ENCODE measurements at places on chromosomes 7 and 10. TPM values are rescaled to one million over a fixed set of nuclear protein-coding genes. Genes with fewer than 3 reads are reported as not detected.
A peak's percentile ranks its signal among the peaks of the same experiment; 100 is the strongest.

MRLN gene
- 0.38 TPM for total RNA-seq

SMKR1 gene
- not detected for total RNA-seq

GRID2IP gene
- total RNA-seq: not detected

PKD2L1 gene
- not detected for total RNA-seq

MARVELD1 gene
- 96.8 TPM for total RNA-seq

PAX4 gene
- total RNA-seq: not detected

AKR1D1 gene
- total RNA-seq: not detected

SYT15 gene
- total RNA-seq: 5.9 TPM

PLAC9 gene
- total RNA-seq: 62.4 TPM

DNA sequence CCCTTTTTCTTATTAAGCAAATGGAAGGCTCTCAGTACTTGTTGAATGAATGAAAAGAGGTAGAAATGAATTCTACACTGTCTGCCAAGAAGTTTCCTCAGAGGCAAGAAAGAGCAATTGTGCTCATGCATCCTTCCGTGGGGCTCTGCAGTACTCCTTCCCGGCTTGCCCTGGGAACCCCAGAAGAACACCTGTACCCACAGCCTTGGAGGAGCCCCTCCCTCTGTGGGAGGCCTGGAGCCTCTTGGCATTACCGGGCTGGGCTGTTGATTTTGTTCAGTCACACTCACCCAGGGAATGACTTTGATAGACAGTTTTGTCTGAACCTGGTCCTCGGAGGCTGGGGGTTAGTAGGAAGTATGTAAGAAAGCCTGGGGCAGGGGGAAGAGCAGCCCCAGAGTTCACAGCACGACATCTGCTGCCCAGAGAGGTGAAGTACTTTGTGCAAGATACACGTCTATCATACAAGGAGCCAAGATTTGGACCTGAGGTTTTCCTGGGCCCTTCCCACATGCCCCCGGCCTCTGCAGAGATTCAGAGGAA lies 134.8 kb upstream of the GDF10 start:
- no peak for DNase-seq

DNA sequence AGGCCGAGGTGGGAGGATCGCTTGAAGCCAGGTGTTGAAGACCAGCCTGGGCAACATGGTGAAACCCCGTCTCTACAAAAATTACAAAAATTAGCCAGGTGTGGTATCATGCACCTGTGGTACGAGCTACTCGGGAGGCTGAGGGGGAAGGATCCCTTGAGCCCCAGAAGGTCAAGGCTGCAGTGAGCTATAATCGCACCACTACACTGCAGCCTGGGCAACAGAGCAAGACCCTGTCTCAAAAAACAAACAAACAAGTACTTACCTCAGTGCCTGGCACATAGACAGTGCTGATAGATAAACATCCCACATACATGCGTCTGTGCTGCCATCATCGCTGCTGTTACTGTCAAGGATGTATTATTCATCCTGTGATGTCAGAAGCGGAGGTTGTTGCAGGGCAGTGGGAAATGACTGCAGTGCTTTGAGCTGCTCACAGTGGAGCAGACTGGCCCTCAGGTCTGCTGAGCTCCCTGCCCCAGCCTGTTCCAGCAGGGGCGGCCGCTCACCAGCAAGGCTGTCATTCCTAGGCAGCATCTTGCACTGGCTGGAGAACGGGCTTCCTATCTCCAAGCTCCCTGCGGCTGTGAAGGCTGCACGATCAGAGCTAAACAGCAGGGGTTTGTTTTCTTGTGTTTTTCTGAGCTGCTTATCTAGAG lies 18.6 kb downstream of the FOXK1 start:
- DNase-seq: no peak

GRCh38 chr10:30751678-30752331 lies 122.3 kb upstream of the LYZL2 start:
- peak; percentile 93 for DNase-seq

- DNase-seq: no peak
These were observed 228.1 kb downstream of the TFEC start for GRCh38 chr7:115802415-115802814.

- DNase-seq: no peak
These were observed 28.4 kb upstream of the FKBP9 start for GRCh38 chr7:32928785-32929298.

GRCh38 chr7:77893813-77894212 lies 95.2 kb downstream of the PHTF2 start:
- DNase-seq: no peak

DNA sequence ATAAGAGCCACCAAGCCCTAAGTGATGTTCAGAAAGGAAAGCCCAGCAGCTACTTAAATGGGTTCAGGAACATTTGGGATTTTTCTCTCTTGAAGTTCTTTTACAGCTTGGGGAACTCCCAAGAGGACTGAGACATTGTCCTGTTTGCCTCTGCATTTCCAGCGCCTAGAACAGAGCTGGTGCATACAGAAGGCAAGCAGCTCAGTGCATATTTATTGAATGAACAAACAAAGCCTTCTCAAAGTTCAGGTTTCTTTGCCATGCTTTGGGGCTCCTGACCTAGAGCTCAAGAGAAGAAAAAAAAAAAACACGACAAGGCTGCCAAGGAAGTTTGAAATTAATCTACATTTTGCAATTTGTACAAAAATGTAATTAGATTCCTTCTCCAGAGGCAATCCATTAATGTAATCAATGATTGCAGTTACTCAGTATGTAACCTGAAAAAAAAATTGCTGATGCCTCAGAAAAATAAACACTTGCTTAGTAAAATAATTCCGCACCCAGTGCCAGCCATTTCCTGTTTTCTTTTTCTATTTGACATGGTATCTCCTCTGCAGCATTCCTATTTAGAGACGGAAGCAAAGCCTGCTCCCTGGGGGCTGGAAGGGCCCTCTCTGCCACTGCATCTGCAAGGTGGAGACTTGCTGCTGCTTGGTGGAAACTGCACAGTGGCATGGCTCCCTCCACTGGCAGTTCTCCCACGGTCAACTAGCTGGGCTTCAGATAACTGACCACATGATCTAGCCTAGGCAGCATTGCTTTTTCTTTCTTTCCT lies 157.3 kb downstream of the TMEM178B start:
- no peak for DNase-seq

DNA sequence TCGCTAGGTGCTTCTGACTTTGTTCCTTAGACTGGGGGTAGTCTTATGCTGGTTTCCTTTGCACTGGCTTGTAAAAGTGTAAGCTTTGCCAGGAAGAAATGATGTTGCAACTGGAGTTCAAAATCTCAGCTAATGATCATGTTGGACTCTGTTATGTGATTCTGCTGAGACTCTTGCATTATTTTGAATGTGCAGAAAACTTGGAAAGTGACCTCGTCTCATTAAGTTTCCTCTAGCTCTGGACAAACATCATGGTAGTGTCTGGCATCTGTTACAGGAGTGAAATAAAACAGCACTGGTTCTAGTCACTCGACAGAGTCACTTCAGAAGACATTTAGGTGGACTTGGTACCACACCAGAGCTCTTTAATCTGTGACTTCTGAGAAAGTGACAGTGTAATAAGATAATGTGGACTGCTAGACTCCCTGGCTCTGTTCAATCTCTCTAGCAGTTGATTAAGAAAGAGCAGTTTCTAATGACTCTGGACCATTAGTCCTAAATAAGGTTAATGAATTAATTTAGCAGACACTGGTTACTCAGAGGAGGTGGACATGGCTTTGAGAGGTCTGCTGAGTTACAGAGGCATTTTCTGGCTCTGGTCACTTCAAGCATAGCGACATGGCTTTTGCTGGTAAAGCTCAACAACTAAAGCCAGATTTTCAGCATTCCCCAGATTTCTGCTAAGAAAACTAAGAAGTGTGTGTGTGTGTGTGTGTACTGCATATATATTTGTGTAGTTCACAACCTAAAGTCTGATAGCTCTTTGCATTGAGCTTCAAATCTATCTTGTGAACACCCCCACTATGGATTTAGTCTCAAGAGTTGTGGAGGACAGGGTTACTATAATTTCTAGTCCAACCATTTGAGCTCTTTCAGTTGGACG lies 2.0 kb downstream of the NRP1 start:
- no peak for DNase-seq

- no peak for DNase-seq
These were observed 87.0 kb downstream of the PTPRN2 start for GRCh38 chr7:158500651-158501052.

DNA sequence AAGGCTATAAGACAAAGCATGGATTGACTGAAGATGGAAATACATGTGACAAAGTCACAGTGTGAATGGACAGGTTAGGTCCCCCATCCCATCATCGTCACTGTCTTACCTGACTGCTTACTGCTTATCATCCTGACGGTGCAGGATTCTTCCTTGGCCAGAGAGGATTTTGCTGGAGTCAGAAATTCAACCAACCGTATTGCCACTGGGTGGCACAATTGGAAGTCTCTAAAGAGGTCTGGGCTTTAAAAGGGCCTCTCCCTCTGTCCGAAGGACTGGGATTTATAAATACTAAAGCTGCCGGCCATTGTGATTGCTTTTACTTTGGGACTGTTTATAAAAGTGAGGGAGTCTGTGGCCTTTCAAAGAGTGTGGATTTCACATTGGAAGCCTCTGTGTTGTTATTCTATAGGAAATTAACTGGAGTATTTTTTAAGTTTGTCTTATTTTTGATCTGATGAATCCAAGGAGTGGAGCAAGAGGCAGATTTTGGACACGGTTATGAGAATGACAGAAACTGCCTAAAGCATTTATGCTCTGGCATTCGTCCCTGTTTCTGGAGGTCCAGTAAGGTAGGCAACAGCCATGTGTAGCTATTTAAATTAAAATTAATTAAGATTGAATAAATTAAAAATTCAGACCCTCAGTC lies 113.3 kb upstream of the CREB5 start:
- DNase-seq: no peak

GRCh38 chr7:81688622-81689411 lies 81.0 kb downstream of the HGF start:
- DNase-seq: no peak

- DNase-seq: peak; percentile 90
These were observed 7.6 kb upstream of the ORAI2 start for GRCh38 chr7:102425639-102426267.

DNA sequence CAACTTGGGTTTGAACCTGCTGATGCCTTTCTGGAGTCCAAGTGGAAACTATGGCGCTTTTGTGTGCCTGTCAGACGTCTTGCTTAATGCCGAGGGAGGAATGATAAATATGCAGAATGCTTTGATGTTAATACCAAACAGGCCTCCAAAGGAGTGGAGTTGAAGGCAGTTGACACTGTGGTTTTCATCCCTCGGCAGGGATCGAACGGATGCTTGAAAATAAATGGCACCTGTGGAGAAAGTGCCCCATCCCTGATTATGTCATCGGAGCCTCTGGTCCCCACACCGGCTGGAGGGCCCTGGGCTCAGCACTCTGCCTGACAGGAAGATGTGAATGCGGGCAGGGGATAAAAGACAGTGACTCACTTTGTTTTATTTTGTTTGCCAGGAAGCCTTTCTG lies 148.7 kb upstream of the GPR26 start:
- DNase-seq: no peak

- no peak for DNase-seq
These were observed 32.2 kb upstream of the AQP1 start for GRCh38 chr7:30879139-30880124.

- DNase-seq: no peak
These were observed 124.7 kb downstream of the GRM3 start for GRCh38 chr7:86768394-86768793.

DNA sequence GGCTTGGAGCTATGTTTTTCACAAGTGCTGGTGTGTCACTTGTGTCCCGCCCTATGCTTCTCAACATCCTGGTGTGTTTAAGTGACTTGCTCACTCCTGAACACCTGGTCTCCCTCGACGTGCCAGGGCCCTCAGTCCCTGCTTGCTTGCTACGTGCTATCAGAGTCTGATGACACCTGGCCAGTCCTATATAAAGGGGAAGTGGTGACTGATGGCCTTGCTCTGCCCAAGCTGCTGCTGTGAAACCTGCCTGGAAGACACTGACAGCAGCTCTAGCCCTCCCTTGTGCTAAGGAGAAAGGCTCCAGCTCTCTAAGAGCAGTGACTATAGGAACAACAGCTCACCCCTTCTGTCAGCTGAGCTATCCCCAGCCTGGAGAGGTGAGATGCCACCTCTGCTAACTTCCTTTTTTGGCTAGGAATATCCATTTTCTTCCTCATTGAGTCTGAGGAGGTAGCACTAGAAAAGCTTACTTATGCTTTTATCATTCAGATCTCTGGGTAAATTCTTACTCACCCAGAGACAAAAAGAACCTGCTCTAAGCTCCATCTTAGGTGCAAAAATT lies 77.2 kb upstream of the PLXNA4 start:
- DNase-seq: no peak

GRCh38 chr7:36288501-36288900 lies 101.2 kb upstream of the ANLN start:
- DNase-seq: no peak

DNA sequence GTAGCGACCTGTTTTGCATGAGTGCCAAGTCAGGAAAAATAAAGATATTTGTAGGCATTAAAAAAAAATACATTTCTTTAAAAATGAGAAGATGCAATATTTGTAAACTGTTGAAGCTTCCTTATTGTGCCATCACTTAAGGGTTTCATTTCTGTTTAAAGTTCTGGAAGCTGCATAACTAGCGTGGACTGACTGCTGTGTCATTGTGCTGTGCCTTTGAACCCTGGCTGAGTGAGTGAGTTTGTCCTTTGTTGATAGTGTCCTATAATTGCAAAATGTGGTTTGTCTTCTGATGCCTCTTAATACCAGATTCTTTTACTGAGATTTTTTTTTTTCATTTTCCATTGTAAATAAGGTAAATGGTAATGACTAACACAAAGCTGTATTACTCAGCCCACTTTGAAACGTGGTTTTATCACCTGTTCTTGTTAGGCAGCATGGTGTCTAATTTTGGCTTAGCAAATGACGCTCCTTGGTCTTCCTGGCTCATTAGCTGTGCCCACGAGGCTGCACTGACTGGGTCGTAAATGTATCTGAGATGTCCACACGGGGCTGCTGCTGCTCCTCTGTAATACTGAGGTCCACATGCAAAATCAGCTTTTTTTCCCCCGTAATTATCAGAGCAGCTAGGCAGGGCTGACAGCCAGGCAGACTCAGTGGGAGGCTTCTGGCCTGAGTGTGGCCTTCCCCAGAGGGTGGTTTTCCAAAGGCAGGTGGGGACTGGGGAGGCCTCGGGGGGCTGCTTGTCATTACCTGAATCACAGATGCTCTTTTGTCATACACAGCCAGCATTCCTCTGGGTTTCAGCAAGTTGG lies 14.8 kb downstream of the ZSCAN25 start:
- DNase-seq: no peak

GRCh38 chr10:101261702-101262101 lies 32.4 kb upstream of the LBX1 start:
- no peak for DNase-seq

DNA sequence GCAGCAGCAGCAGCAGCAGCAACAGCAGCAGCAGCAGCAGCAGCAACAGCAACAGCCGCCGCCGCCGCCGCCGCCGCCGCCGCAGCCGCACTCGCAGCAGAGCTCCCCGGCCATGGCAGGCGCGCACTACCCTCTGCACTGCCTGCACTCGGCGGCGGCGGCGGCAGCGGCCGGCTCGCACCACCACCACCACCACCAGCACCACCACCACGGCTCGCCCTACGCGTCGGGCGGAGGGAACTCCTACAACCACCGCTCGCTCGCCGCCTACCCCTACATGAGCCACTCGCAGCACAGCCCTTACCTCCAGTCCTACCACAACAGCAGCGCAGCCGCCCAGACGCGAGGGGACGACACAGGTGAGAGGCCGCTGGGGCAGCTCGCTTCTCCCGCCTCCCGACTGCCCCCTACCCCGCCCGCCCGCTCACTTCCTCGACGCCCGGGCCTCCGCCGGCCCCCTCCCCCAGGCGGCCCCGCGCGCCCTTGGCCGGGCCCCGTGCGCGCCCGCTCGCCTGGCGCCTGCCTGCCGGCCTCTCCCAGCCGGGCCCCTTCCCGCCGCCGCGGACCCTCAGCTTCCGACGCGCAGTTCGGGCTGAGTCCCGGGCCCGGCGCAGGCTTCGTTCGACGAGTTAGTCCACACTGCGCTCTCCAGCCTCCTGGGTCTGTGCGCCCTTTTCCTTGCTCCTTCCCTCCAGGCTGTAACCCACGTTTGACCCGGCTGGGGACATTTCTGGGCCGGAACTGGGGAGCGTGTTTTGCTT lies 882 bp downstream of the DLX6 start:
- no peak for DNase-seq
